ENCODE measurements at places on chromosomes 2 and 18.

DNA sequence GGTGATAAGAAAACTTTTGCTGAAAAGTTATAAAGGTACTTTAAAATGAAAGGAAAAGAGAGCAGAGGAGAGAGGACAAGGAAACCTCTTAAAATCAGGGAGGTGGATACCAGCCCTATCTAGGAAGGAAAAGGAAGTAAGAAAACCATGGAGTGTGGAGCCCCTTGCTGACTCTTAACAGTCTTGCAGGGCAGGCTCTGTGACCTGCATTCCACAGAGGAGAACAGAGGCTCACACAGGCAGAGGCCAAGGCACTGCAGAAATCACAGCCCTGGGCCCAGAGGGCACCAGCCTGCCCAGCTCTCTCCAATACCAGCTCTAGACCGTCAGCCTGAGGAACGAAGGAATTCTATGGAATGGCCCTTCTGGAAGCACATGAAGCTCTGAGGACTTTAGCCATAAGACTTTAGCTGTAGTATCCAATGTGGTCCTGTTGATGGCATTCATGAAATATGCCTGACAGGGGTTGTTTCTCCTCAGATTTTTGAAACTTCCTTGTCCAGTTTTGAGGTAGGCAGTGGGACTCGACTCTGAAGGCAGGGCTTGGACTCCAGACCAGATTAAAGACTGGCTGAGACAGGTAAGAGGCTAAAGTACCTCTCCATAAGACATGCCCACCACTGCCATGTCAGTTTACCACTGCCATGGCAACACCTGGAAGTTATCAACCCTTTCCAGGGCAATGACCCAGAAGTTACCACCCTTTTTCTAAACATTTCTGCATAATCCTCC, 216.3 kb downstream of the ANAPC1 start:
- no peak for DNase-seq

DNA sequence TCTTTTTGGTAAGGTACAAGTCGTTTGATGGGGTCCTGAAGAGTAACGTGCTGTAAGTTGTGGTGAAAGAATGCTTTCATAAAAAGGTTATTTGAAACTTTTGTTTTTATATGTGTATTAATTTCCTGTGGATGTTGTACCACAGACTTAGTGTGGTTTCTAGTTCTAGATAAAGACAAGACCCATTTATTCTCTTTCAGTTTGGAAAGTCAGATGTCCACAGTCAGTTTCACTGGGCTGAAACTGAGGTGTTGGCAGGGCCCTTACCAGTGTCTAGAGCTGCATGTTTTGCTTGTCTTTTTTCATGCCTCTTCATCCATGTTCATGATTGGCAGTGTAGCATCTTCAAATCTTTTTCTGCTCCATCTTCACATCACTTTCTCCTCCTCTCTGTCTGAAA, 22.1 kb upstream of the DOCK10 start:
- no peak for DNase-seq

DNA sequence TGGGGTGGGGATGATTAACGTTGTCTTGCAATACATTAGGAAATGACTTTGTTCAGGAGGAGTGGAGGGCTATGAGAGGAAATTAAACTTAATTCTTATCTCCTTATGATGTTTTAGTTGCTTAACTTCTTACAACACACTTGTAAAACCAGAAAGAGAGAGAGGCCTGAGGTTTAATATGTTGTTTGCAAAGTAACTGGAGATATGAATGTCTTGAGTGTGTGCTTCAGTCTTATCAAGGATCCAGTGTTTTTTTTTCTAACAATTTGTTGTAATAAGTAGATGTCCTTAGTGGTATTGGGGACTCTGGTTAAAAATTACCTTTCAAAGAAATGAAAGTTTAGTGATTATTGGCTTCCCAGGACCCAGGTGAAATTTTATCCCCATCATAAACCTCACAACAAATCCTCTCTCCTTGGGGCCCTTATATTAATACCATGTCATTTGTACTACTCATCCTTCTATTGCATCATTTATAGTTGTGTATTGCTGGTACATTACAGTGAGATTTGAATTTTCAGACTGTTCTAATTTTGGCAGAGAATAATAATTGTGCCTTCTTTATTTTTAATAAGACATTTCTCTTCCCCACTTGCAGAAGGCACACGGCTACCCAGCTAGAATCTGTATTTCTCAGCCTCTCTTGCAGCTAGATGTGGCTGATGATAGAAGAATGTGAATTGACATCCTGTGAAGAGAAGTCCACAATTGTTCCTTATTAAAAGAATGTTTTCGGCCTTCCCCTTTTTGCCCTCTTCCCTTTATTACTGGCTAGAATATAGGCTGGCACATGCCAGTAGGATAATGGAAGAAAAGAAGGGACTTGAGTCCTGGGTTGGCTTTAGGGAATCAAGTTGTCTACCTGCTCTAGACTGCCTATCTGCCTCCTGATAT, 91.9 kb upstream of the CXCR4 start:
- DNase-seq: no peak

DNA sequence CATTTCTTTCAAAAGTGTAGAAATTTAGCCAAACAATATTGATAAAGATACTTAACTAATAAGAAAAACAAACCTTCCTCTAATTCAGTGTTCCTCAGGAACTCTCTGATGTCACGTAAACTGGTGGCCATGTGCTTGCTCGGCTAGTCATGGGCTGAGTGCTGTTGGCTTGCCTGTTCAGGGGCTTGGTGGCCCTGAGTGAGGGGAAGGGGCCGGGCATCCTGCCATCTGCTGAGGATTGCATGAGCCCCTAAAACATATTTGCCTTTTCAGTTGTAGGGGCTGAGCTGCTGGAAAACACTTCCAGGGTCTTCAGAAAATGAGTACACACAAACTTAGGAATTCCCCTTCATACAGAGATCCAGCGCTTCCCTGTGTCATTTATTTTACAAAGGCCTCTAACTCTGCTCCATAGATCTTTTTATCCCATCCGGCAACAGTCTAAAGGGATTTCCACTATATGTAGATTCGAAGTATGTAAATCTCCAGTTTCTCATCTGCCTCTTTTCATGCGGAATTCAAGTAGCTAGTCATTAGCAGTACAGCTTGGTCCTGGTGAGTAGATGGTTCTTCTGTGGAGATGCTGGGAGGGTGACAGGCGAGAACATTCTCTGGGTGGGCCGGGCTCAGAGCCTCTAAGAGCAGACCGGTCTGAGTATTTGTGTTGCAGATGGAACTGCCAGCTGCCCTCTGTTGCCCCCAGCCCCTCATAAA, 20.1 kb upstream of the NFATC1 start:
- no peak for DNase-seq

DNA sequence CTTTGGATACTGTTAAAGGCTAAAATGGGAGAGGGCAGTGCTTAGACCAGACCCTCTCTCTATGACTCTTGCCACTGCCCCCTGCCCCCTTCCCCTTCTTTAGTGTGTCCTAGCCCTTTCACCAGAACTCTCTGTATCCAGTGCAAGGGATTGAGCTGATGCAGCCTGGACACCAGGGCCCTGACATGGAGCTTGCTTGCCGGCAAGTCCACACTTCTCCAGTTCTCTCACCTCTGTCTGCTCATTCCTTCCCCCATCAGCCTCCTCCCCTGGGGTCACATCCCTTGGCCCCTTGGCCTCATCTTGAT, 1.5 kb upstream of the WNT6 start:
- no peak for DNase-seq

GRCh38 chr2:237786936-237787335, 11.6 kb upstream of the RBM44 start:
- DNase-seq: no peak

GRCh38 chr2:47531378-47532042, 128.6 kb downstream of the MSH2 start:
- no peak for DNase-seq

GRCh38 chr2:212328136-212328535, 210.5 kb downstream of the ERBB4 start:
- DNase-seq: no peak

DNA sequence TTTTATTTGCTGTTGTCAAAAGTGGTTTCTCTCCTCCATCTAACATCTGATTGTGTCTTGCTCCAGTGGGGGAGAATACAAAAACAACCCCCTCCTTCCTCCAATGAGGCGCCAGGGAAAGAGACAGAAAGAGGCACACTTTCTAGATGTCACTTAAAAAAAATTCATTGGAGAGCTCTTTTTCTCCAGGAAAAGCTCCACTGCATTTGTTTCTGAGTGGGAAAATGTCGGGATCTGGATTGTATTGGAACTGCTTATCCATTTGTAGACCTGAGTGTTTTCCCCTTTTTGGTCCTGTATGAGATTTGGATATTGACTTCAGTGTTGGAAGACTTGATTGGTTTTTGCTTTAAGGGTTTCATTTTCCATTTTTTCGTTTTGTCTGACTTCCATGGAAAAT, 995 bp downstream of the MBD5 start:
- DNase-seq: no peak

GRCh38 chr2:24820175-24820513, 26.9 kb downstream of the CENPO start:
- no peak for DNase-seq

GRCh38 chr2:121736140-121736461, 574 bp downstream of the NIFK start:
- DNase-seq: no peak

DNA sequence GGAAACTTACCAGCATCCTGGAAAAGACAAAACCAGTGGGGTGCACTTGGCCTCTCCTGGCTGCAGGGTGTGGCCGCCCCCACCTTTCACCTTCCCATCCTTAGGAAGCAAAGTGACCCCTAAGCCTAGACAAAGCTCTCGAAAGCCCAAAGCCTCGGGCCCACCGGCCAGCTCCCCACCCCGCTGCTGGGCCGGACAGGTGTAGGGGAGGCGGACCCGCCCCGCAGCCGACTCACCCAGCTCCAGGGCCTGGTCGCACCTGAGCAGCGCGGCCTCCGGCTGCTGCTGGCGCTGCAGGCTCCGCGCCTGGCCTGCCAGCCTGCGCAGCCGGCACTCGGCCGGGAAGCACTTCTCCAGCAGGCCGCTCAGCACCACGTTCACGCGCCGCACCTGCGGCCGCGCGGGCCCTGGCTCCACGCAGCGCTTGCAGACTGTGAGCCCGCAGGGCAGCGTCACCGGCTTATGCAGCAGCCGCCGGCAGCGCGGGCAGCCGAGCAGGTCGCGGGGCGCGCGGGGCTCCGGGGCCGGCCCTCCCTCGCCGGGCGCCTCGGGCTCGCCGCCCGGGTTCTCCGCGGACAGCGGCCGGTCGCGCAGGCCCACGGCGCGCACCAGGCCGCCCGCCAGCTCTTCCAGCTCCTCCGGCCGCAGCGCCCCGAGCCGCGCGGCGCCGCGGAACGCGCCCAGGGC, 979 bp downstream of the LONRF2 start:
- DNase-seq: no peak

DNA sequence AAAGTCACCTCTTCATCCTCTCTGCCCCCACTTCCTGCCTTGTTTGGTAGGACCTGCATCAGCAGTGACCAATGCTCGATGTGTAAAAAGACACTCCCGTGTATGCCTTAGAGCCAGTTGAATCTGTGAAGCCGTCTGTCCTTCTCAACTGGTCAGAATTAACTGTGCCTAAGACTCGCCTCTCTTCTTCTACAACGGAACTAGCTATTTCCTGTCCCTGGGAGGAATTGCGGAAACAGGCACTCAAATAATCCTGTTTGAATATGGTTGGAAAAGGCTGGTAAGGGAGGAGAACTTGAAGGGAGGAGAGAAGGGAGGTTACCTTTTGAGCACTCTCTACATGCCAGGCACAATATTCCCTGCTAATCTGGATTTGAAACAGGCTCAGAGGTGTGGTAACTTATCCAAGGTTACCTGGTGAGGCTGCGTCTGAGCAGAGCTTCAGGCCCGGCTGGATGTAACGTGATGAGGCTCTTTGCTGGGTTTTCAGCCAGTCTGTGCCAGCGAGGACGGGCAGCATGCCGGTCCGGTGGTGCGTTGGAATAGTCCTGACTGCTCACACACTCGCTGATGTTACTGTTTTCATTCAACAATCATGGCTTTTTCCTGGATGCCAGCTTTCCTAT, 127.0 kb downstream of the FAM168B start:
- no peak for DNase-seq

- DNase-seq: no peak
Observed at GRCh38 chr2:62806231-62806630, 100.7 kb downstream of the EHBP1 start.

GRCh38 chr2:118121986-118122524, 33.8 kb downstream of the INSIG2 start:
- DNase-seq: no peak

- no peak for DNase-seq
Observed at GRCh38 chr2:2673406-2673805, 342.3 kb upstream of the MYT1L start.

GRCh38 chr2:176774766-176775451, 437.7 kb upstream of the HNRNPA3 start:
- no peak for DNase-seq

- no peak for DNase-seq
Observed at GRCh38 chr2:224147174-224147573, 108.1 kb upstream of the SERPINE2 start.

GRCh38 chr2:46355756-46356155, 58.5 kb downstream of the EPAS1 start:
- no peak for DNase-seq

GRCh38 chr18:48589797-48590519, 51.1 kb downstream of the CTIF start:
- DNase-seq: no peak

DNA sequence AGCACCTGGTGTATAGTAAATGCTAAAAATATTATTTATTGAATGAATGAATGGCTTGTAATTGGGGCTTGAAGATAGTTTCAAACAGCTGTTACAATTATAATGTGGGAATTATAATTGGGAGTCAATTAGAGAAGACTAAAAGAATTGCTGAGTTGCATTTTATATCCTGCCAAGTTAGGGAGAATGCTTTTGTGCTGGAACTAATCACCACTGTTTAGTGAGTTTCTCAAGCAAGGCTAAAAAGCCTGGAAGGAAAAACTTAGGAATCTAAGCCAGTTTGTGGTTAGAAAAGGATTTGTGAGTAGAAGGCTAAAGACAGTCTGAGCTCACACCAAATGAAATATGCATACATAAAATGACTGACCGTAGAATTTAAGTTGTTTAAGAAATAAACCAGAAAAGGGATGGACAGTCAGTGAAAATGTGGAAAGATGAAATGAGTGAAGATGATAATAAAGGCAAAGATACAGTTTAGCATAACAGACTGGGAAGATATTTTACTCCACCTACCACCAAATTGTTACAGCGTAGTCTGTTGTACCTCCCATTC, 647.7 kb upstream of the FSHR start:
- DNase-seq: no peak

- no peak for DNase-seq
Observed at GRCh38 chr2:207363761-207364290, 165.9 kb upstream of the CREB1 start.

- no peak for DNase-seq
Observed at GRCh38 chr2:178629463-178629862, 149.2 kb downstream of the PLEKHA3 start.

GRCh38 chr2:47506436-47506835, 103.5 kb downstream of the MSH2 start:
- no peak for DNase-seq

- no peak for DNase-seq
Observed at GRCh38 chr2:177098001-177098613, 114.5 kb upstream of the HNRNPA3 start.
